ENCODE measurements at places on chromosomes 1 and 21.

- DNase-seq: peak; percentile 39
Measured at GRCh38 chr1:230067871-230068620, 1.0 kb downstream of the GALNT2 start.

- DNase-seq: no peak
Measured at GRCh38 chr1:9248341-9249262, 14.0 kb downstream of the H6PD start.

DNA sequence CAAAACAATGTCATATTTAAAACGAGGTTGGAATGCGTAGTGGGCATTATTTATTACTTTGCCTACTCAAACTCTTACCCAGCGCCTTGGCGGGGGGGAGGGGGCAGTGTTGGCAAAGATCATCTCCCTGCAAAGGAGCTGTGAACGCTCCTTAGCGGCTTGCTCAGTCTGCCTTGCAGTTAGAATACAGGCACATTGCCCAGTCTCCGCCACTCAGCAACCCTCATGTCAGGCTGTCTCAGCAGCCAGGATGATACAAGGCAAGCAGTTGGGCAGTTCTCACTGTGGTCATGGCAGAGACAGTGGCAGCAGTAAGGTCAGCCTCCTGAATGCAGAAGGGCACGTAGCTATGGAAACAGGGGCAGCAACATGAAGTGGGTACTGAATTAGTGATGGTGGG, 170.4 kb upstream of the KCNK2 start:
- no peak for DNase-seq

DNA sequence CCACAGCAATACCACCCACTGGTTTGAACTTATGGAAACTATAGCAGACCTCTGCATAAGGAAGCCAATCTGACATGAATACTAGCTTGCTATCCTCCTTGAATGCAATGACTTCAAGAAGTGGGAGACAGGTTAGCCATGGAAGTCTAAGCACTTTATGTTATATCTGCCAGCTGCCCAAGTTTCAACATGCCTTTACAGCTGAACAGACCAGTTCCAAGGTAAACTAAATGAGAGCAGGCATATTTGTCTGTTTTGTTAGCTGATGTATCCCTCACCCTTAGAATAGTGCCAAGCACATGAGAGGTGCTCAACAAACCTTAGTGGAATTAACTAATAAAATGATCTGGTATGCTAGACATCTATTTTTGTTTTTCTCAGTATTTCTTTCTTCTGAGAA, 65.1 kb downstream of the ALG14 start:
- DNase-seq: no peak

DNA sequence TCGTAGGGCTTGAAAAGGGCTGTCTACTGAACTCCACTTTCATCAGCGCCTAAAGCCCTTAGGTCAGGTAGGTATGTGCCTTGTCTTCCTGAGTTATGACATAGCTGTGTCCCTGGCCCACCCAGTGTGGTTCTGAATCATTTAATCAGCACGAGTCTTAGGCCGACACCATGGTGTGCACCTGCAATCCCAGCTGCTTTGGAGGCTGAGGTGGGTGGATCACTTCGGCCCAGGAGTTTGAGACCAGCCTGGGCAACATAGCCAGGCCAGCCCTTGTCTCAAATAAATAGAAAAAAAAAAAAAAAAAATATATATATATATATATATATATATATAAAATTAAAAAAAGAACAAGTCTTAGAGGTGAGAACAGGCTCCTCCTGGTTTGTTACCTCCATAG, 15.8 kb downstream of the LRRC71 start:
- no peak for DNase-seq

DNA sequence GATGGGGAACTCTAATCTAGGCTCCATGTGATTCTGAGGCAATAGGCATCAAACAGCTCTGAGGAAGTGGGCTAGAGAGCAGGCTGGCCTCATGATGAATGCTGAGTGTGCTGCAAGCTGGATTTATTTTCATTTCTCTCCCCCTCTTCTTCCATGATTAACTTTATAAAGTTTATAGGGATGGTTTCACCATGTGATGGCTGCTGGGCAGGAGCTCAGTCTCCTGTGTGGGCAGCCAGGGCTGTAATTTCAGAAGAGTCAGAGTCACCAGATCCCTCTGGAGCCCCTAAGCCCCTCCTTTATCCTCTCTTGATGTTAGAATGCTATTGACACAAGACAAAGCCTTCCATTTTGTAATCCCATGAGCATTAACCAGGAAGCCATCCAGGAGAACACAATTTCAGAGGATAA, 143.6 kb downstream of the CNIH3 start:
- no peak for DNase-seq

GRCh38 chr1:1619917-1620361, 4.6 kb downstream of the MIB2 start:
- no peak for DNase-seq

DNA sequence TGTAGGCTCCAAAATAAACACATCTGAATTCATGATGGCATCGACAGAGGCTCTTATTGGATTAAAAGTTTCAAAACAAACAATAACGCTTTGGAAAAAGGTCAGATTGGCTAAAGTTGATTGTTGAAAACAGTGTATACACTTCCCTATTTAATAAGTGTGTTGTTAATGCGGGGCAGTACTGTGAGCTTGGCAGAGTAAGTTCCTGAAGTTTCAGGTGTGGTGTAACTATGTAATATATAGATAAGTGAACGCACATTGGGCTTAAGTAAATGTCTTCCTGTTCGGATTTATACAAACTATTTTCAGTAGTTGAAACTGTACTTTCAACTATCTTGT, 810 bp downstream of the ZBTB37 start:
- DNase-seq: no peak

DNA sequence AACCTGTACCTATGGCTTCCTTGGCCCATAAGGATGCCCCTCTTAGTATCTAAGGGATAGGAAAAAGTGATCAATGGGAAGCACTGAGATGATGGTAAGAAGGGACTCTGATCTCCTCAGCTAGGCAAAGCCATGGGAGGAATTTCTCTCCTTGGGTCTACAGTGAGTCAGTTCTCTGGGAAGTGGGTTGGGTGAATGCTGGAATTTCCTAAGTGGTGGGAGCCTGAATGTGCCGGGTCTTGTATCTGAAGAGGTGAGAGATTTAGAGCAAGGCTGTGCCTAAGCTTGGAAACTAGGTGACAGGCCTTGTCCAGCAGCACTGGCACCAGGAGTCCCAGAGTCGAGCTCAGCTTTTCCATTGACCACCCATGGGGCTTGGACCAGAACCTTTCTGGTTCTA, 96.3 kb upstream of the SLC2A1 start:
- no peak for DNase-seq

DNA sequence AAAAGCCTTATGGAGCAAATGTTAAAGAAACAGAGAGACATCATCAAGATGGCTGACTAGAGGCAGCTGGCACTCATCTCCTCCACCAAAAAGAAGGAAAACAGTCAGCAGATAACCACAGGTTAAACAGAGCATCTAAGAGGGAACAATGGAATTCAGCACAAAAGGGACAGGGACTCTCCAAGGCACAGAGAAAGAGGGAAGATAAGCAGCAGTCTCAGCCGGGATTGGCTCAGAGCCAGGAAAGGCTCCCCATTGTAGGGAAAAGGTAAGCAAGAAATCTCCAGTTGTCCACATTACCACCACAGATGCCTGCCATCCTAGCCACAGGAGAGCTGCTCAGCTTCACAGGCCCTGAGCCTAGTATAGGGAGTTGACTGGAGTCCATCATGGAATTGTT, 605.5 kb downstream of the SMYD3 start:
- DNase-seq: no peak

GRCh38 chr1:228463559-228464455, 23.4 kb upstream of the RNF187 start:
- peak; percentile 53 for DNase-seq

DNA sequence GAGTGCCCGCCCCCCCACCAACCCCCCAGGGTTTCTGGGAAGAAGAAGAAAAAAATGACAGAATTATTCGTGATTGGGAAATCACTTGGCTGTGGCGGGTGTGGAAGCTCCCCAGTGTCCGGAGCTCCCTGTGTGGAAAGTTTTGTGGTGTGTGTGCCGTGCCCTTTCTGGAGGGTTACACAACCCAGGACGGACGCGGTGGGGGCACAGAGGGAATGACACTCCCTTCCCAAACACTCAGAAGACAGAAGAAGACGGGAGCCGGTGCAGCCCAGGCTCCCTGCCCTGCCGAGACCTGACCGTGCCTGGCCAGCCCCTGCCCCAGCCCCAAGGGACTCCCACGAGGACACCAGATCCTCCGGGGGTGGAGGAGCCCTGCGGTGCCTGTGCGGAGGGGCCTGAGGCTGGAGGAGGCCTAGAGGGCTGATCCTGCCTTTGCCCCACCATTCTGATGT, 33.0 kb upstream of the ADARB1 start:
- DNase-seq: no peak

DNA sequence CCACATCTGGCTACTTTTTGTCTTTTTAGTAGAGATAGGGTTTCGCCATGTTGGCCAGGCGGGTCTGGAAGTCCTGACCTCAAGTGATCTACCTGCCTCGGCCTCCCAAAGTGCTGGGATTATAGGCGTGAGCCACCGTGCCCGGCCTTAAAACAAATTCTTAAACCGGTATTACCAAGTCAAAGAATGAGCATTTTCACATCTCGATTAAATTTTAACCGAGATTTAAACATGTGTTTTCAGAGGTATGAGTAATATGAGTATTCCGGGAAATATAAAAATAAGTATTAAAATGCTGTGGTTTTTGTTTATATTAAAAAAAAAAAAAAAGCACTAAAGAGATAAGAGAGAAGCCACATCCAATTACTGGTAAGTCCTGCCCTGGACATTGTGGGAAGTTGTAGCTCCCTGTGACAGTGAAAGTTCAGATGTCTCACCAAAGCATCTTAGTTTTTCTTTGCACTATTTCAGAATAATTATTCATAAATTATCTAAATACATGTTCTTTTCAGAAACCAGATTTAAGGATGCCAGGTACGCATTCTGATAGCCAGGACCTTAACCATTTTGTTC, 24.9 kb downstream of the ZNF281 start:
- DNase-seq: no peak

DNA sequence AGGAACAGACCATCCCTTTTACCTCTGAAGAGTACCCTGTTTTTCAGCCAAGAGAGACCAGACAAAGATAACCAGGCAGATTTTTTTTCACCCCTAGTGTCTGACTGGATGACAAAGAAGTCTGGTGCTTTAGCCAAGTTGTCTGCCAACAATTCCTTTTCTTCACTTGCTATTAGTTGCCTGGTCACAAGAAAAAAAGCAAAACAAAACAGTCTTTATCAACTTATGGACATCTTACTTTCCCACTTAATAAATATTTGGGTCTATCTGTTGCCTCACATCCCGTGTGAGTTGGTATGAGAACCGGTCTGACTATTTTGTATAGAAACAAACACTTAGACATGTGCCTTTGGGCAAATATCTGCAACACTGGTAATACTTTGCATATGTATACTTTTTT, 662.9 kb downstream of the PLPP3 start:
- DNase-seq: no peak

DNA sequence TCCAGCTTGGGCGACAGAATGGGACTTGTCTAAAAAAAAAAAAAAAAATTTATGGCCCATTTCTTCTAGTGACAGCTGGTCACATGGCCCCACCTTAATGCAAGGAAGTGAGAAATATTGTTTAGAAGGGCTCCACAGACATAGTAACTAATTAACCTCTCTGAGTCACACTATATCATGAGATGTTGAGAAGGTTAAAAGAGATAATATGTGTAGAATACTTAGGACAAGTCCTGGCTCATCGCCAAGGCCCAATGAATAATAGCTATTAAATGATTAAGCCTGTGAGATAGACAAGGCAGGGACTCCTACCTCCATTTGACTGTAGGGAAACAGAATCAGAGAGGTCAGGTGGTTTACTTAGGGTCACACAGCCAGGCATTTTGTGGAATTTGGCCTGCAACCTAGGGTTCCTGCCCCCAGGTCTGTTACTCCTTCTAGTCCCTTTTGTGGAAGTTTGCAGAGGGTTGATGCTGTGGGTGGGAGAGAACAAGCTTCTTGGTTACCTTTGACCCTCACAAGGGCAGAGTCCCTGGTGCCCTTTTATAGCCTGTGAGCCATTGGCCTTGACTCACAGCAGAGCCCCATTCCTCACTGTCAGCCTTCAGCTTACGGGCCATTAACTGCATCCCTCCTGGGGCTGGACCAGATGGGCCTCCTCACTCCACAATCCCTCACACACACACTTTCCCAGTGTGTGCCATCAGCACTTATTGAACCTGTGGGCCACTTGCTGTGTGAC, 48.5 kb downstream of the OPRD1 start:
- DNase-seq: no peak

GRCh38 chr1:1540818-1541628, 599 bp upstream of the TMEM240 start:
- no peak for DNase-seq

GRCh38 chr1:167936930-167937708, at the start of gene MPC2:
TSS of gene MPC2 (minus strand) at chr1:167937072. CDS start at chr1:167935841, 1,231 bp downstream.
- peak; percentile 63 for DNase-seq

GRCh38 chr1:233157245-233157644, 138.3 kb downstream of the PCNX2 start:
- no peak for DNase-seq

GRCh38 chr1:25620211-25620610, 3.6 kb downstream of the MAN1C1 start:
- DNase-seq: peak; percentile 53

GRCh38 chr1:2352897-2353550, 38.3 kb downstream of the MORN1 start:
- DNase-seq: no peak

GRCh38 chr1:5296095-5296494, 641.7 kb downstream of the AJAP1 start:
- DNase-seq: no peak

- DNase-seq: peak; percentile 31
Measured at GRCh38 chr1:114510274-114511031, 550 bp downstream of the TRIM33 start.

- no peak for DNase-seq
Measured at GRCh38 chr1:98030483-98030882, 109.6 kb upstream of the DPYD start.

DNA sequence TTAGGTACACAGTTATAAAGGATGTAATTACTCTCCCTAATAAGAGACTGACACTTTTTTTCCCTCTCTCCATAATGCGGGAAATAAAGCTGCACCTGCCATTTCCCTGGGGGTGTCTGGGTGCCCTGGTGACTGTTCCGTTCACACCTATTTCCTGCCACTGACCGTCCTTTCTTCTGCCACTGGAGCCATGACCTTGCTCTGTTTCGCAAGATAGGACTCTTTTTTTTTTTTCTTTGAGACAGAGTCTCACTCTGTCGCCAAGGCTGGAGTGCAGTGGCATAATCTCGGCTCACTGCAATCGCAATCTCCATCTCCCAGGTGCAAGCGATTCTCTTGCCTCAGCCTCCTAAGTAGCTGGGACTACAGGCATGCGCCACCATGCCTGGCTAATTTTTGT, 66.1 kb upstream of the SERBP1 start:
- DNase-seq: no peak

- DNase-seq: peak; percentile 80
Measured at GRCh38 chr1:6343506-6344405, 49.8 kb downstream of the ACOT7 start.

- no peak for DNase-seq
Measured at GRCh38 chr1:226203240-226203639, 16.7 kb upstream of the ACBD3 start.

DNA sequence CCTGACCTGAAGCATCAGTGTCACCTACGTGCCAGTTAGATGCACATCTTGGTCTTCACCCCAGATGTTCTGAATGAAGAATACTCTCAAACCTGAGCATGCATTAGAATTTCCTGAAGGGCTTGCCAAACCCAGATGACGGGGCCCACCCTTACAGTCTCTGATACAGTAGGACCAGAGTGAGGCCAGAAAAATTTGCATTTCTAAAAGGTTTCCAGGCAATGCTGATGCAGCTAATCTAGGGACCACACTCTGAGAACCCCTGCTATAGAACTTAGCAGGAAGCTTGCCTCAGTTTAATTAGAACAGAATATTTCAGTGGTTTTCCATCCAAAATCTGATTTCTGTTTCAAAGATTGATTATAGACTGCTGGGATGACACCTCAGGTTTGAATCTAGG, 9.9 kb upstream of the CTBS start:
- DNase-seq: no peak

Data from GM10248 (cell line).